ENCODE measurements at places on chromosomes 11 and 22.

DNA sequence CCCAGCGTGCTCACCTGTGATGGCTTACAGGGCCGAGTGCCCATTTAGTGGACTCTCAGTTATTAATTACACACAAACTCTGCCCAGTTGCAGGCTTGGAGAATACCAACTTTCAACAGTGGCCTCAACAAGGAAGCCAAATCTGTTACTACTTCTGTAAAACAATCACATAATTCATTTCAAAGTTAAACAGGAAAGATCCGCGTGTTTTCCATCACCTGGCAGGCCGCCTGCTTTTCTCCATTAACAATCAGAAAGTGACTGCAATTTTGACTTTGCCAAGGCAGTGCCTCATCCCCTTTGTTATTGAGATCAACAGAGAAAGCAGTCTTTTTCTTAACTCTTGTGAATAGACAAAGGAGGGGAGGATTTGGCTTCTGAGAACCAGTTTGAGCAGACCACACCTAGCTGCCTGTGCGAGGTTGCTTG, 77.7 kb downstream of the BARX2 start:
- DNase-seq = no peak

GRCh38 chr22:38824585-38824984, 19.2 kb downstream of the NPTXR start:
- DNase-seq = no peak

DNA sequence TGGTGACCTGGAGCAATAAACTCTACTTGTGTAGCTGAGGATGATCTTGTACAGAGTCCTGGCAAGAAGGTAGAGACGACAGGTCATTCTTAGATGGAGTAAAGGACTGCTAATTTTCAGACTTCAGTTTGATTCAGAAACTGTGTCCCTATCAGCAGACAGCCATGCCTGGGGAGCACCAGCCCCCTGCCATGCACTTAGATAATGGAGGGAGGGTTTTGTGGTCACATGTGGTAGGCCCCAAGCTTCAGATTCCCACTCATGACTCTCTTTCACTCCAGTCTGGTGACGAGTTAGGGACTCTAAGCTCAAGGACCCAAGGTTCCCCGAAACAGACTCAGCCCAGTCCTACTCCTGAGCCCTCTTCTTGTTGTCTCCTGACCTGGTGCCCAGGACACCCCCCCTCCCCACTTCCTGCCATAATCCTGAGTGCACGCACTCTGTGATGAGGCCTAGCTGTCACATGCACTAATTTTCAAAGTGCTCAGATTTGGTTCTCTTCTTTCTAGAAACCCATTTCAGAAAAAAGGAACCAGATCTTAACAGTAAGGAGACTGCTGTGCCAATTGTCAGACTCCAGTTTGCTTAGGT, 10.2 kb upstream of the AMPD3 start:
- no peak for DNase-seq

GRCh38 chr11:130121445-130121978, 38.1 kb upstream of the ST14 start:
- no peak for DNase-seq

DNA sequence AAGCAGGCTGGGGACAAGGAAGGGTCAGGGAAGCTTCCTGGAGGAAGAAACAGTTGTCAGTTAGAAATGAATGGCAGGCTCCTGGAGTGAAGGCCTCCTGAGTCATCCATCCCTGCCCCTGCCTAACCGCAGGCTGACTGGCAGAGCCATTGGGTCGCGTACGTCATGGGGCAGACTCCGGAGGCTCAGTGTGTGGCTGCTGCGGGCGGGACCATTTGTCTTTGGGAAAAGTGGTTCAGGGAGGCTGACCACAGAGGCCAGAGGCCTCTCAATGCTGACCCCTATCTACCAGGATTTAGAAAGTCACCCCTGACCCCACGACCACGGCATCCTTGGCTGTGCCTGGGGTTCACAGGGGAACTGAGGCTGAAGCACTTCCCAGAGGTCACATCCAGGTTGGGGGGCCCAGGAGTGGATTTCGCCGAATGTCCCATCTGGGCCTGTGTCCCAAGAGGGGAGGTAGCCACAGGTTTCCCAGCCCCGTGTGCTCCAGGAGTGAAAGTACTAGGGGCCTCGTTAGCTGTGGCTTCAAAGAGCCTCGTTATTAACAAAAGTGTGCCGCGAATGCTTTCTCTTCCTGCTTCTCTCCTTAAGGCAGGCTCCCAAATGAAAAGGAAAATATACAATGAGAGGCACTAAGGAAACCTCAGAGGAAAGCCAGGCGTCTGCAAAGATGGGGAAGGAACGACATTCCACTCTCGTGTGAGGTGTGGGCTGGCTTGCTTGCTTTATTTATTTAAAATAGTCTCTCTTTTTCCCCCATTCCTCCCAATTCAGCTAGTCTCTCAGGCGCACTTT, 58.9 kb downstream of the FLRT1 start:
- no peak for DNase-seq

DNA sequence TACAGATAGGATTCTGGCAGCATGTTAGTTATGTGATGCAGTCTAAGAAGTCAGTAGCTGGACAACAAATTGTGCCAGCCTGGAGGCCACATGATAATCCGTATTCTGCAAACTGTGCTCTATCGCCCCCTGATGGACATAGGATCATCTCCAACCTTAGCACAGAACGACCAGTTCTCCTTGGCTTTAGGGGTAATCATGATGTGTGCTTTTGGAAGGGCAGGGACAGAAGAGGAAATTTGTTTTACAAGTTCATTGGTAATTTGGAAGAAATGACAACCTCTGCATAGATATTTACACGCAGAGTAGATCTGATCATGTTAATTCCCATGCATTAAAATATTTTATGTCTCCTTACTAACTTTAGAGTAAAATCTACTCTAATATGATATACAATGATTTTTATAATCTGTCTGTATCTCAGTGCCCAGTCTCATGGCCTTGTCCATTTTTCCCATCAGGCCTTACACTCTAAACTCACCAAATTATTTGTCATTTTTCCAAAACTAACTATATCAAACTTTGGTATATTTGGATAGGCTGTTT, 12.1 kb downstream of the OR10D3 start:
- DNase-seq = peak; percentile 3

GRCh38 chr11:65619281-65619928, 3.8 kb downstream of the PCNX3 start:
- DNase-seq = no peak

- DNase-seq = no peak
Measured at GRCh38 chr22:32823024-32823730, 21.7 kb downstream of the TIMP3 start.

- DNase-seq = no peak
Measured at GRCh38 chr22:44409974-44410316, 88.1 kb downstream of the RTL6 start.

DNA sequence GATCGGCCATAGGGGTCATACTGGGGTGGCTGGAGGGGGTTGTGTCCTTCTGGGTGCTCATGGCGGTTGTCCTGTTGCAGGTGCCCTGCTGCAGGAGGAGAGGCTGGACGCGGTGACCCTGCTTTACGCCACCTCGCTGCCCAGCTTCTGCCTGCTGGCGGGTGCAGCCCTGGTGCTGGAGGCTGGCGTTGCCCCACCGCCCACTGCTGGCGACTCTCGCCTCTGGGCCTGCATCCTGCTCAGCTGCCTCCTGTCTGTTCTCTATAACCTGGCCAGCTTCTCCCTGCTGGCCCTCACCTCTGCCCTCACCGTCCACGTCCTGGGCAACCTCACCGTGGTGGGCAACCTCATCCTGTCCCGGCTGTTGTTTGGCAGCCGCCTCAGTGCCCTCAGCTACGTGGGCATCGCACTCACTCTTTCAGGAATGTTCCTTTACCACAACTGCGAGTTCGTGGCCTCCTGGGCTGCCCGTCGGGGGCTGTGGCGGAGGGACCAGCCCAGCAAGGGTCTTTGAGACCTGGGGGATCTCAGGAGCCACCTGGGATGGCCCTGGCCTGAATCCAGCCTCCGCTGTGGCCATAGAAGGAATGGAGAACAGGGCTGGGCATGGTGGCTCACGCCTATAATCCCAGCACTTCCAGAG, 11.1 kb downstream of the SLC35E4 start:
- no peak for DNase-seq

DNA sequence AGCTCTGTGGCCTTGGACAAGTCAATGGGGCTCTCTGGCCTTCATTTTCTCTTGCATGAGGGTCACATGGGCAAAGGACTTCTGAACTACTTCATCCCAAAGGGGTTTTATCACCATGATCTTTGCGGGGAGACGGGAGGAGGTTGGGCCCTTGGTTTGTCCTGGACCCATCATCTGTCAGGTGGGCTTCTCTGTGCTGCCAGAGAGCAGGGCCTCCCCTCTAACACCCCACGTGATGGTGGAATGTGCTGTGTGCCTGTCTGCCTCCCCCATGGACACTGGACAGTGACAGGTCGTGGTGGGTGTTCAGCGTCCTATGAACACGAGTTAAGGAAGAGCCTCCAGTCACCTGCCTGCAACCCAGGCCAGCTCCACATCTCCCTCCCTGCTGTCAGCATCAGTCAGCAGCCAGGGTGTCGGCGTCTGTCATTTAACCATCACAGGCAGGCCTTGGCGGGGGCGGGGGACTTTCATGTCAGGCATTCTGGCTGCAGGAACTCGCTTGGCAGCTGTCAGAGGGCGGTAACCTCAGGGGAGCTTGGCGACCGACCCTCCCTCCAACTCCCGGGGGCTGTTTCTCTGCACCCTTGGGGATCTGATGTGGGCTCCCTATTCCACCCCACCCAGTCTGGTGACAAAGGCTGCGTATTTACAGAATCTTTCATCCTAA, 2.6 kb upstream of the SUN2 start:
- peak; percentile 49 for DNase-seq

DNA sequence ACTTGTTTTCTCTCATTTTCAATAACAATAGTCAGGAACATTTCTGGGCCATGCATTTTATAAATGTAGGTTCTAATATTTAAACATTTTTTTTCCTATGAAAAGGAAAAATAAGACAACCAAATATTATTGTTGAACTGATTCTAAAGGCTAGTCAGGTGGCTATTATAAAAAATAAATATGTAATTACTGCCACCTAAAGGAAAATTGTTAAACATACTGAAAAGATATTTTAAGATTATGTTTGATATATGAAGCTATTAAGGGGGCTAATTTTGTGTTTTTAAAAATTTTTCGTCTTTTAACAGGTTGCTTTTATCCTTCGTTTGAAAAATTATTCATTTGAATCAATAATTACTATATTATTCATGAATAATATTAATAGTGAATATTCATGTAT, 62.2 kb upstream of the FDX1 start:
- DNase-seq = no peak

DNA sequence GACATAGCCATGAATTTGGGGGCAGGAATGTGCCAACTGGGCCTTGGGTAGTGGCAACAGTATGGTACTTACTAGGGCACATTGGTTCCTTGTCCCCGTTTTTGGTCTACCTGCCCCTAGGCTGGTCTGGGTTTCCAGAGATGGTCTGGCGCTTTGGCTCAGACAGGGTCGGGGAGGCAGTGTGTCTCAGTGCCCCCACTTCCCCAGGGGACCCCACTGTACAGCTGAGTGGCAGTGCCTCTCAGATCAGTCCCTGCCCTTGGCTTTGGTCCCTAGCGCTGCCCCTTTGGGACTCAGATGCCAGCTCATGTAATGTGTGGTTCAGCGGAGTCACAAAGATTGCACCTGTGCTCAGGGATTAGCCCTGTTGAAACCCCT, 3.3 kb downstream of the RIC8A start:
- no peak for DNase-seq

GRCh38 chr22:44521326-44522074, 23.5 kb upstream of the RTL6 start:
- no peak for DNase-seq

- DNase-seq = no peak
Measured at GRCh38 chr11:68446046-68446725, 14.4 kb upstream of the PPP6R3 start.

DNA sequence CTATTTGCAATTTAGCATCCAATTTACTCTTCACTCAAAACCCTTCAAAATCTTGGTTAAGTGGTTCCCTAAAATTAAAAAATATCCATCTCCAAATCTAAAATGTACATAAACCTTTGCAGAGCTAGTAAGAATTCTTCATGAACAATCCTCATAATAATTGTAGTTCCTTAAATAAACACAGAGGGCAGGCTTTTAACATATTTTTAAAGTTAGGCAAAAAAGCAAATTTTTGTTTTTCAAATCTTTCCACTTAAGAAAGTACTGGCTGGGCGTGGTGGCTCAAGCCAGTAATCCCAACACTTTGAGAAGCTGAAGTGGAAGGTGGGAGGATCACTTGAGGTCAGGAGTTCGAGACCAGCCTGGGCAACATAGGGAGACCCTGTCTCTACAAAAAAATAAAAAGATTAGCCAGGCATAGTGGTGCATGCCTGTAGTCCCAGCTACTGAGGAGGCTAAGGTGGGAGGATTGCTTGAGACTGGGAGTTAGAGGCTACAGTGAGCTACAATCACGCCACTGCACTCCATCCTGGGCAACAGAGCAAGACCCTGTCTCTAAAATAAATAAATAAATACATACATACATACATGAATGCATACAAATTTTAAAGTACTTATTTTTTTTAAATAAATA, 25.1 kb upstream of the PLAAT3 start:
- DNase-seq = no peak

DNA sequence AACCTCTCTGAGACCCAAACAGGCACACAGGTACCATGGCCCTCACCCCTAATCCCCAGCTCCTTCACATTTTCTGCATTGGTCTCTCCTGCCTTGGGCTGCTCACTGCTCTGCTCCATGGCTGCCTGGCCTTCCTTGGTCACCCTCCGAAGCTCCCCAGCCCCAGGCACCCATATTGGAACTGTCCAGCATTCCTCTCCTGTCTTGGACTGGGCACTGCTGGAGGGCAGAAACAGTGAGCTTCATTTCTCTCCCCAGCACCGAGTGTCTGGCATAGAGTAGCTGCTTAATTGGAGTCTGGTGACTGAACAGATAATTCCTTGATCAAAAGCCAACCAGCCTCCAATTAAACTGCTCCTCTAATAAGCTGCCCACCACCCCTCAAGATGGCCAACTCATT, 13.2 kb downstream of the PLEKHA7 start:
- DNase-seq = no peak

- no peak for DNase-seq
Measured at GRCh38 chr11:66190786-66191185, 77.7 kb upstream of the RAB1B start.

GRCh38 chr11:115918576-115918975, 414.4 kb upstream of the CADM1 start:
- DNase-seq = no peak

- no peak for DNase-seq
Measured at GRCh38 chr11:77421041-77421723, 52.7 kb downstream of the PAK1 start.

GRCh38 chr11:92663539-92663938, 305.9 kb upstream of the MTNR1B start:
- DNase-seq = no peak

GRCh38 chr22:20439556-20439927, 1.9 kb upstream of the SCARF2 start:
- DNase-seq = no peak

- DNase-seq = no peak
Measured at GRCh38 chr22:47000256-47000655, 237.8 kb downstream of the TBC1D22A start.

DNA sequence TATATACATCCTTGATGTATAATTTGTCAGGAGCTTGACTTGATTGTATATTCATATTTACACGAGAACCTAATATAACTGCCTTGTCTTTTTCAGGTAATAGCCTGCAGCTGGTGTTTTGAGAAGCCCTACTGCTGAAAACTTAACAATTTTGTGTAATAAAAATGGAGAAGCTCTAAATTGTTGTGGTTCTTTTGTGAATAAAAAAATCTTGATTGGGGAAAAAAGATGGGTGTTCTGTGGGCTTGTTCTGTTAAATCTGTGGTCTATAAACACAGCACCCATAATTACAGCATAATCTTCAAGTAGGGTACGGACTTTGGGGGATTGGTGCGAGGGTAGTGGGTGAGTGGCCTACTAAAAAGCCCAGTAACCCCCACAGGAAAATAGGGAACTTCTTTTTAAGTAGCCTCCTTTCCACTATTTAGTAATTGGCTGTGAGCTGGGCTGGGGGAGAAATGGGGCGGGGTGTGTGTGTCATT, 7.5 kb downstream of the MALAT1 start:
- no peak for DNase-seq

Data from activated T-helper 1 cell treated with anti-CD3 and anti-CD28 coated beads, Interleukin-2, amount 50 U/mL, for 16 hours (primary cell).